IPS DF 19.7 (cell line): ENCODE measurements at places on chromosomes 6 and 20.

DNA sequence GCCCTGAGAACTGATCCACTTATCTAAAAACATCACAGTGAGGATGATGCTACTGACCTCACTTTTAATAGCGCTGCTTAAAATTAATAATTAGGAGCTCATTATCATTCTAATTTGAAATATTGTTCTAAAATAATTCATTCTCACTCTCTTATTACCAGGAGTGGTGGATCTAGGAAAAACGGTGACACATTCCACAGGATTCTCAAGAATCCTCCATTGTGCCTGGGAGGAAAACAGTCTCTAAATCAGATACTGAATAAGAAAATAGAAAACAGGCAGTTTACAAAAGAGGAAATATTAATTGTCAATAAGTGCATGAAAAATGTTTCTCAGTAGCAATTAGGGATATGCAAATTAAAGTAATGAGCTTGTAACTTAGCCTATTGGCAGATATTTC lies 187.4 kb downstream of the TENT5A start:
- no peak for DNase-seq

- no peak for DNase-seq
Measured at GRCh38 chr20:51380401-51381385, 161.8 kb downstream of the NFATC2 start.

- DNase-seq = no peak
Measured at GRCh38 chr6:27135087-27135657, 112.3 kb upstream of the PRSS16 start.

- no peak for DNase-seq
Measured at GRCh38 chr6:71531006-71531405, 242.4 kb downstream of the OGFRL1 start.

DNA sequence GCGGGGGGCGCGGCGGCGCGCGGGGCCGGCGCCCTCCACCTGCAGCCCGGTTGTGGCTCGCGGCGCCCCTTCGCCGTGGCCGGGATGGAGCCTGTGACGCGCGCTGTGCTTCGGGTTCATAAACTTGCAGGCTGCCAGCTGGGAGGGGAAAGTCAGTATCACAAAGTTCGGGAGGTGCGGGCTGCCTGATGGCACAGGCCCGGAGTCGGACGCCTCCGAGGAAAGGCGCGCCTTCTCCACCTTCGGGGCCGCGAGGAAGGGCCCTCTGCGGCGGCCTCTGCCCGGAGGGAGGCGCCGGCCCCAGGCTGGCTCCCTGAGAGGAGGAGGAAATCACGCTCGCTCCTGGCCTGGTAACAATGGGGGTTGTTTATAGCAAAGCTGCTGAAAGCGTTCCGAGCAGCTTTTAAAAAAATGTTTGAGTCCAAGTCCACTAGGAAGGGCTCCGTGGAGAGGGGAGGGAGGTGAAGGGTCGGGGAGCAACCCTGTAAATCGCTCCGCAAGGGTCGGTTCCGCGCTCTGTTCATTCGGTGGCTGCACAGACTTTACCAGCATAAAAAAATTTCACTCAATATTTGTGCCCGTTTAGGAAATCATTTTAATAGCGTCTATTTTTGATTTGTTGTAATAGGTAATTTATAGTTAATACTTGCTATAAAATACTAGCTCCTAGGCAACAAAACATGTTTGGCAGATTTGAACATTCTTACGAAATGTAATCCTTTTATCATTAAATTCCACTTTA lies 1.0 kb downstream of the AFDN start:
- no peak for DNase-seq
